ENCODE measurements at places on chromosomes 16 and 17. TPM values are rescaled to one million over a fixed set of nuclear protein-coding genes. Genes with fewer than 3 reads are reported as not detected.

The SEC14L1 gene
- total RNA-seq, result 27.6 TPM

The PERCC1 gene
- not detected for total RNA-seq

The METTL9 gene
- 142 TPM for total RNA-seq

The RNF157 gene
- 0.10 TPM for total RNA-seq

The HSPB9 gene
- not detected for total RNA-seq

The CDIP1 gene
- total RNA-seq, result 14.1 TPM

The MT4 gene
- not detected for total RNA-seq

The NACA2 gene
- total RNA-seq, result not detected

The ANKFY1 gene
- total RNA-seq, result 15.2 TPM

The SMG6 gene
- total RNA-seq, result 42.8 TPM

The RGS9 gene
- total RNA-seq, result 2.2 TPM

- peak; percentile 23 for DNase-seq
These were observed 673.6 kb downstream of the HS3ST4 start for GRCh38 chr16:26365161-26365940.

DNA sequence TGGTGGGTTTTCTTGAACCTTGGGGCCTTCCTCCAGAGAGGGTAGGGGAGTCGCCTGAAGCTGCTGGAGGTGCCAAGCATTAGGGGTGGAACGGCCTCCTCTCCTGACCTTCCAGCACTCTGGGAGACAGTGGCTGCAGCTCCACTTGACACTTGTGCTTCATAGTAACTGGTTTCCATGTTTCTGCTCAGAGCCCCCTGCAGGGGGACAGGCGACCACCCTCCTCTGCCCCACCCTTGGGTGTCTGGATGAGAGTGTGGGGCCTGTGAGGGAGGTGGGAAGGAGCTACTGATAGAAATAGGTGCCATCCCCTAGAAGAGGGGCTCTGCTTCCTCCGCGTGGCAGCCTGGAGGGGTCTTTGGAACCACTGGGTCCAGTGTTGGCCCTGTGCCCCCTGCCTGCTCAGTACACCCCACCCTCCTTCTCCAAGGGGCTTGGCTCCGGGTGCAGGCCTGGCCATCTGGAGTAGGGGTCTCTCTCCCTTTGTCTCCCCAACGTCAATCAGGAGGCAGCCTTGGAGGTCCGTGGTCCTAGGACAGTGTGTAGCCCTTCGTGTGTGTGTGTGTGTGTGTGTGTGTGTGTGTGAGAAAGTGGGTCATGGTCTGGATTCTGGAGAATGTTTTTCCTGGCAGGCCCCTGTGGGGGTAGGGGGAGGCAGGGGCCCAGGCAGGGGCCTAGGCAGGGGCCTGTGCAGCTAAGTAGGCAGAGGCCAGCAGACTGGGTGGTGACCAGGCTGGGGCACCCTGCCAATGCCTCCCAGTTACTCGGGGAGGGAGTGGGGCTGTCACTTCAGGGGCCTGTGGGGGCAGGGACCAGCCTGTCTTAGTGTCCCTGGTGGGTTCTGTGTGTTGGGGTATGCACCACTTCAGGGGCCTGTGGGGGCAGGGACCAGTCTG lies 4.9 kb downstream of the LASP1 start:
- DNase-seq, result no peak

- peak; percentile 68 for DNase-seq
These were observed 23.4 kb downstream of the WWOX start for GRCh38 chr16:78122774-78123315.

DNA sequence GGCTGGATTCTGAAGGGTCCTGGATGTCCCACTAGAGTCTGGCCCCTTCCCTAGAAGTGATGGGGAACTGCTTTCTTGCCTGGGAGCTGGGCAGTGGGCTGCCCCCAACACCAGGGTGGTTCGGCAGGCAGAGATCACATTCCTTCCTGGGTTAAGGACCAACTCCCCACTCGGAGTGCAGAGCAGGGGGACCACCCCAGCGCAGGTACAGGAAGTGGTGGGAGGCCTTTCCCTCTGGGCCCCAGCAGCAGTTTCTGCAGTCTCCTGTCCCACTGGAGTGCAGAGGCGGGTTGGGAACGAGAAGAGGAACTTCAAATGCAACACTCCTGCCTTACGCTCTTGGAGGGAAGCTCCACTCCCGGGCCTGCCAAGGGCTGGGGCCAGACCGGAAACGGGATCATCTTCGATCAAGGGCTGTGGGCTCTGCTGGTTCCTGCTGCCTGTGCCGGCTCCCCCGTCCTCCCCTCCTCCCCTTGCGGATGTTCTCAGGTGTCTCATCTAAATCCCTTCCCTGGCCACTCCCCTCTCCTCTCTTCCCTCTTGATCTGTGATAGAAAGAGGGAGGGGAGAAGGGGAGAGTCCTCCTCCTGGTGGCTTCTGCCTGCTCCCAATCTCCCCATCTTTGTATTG lies 9.0 kb upstream of the NGFR start:
- DNase-seq, result no peak

DNA sequence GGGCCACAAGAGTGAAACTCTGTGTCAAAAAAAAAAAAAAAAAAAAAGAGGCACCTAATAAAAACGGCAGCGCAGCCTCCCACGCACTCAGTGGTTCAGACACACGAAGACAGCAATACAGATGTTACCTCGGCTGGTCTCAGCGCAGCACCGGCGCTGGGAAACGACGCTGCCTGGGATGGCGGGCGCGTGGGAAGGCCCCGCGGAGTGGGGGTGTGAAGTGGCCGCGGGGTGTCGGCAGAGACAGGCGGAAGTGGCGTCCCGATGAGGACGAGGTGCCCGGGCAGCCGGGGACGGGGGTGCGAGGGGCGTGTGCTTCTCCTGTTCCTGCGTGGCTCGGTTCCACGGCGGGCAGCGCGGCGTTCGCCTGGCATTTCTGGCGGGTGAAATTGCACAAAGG lies 179.4 kb downstream of the BANP start:
- no peak for DNase-seq

DNA sequence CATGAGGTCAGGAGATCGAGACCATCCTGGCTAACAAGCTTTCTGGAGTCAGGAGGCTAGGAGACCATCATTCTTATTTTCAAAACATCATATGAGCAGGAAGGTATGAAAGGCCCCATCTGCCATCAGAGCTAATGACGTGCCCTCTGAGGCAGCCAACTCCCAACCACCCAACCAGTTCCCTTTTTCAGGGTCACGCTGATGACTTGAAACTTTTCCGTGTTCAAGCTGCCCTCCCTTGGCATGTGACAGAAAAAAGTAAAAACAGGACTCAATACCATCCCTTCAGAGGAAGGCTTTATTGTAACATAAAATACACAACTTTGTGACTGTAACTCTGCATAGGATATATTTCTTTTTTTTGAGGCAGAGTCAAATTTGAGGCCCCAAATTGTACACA lies 4.6 kb upstream of the GHDC start:
- no peak for DNase-seq

DNA sequence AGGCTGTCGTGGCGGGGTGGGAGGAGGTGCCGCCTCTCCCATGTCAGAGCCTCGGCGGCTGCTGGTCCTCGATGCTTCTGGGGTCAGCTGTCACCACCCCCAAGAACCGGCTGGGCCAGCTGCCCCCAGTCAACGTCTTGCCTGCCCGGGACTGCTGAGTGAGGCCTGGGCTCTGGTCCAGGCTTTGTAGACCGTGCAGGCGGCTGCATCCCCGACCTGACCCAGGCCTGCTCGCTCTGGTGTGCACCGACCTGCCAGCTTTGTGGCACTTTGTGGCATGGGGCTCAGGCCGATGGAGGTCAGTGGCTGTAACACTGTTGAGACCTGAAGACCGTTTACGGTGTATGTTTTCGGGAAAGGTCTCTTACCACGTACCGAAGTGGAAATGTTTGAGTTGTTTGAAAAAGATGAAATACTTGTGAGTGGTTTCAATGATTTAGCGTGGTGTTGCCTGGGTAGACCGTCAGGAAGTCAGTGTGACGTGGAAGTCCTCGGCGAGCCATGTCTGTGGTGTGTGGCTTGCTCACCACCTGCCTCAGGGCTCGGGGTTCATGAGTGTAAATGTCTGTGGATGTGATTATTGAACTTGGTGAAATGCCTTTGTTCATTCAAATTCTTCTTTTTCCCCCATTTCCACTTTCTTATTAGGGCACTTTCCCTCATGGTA lies 53.2 kb upstream of the ZNF750 start:
- DNase-seq, result no peak

GRCh38 chr17:37824534-37825485 lies 80.0 kb upstream of the HNF1B start:
- peak; percentile 97 for DNase-seq

GRCh38 chr17:82976982-82977488 lies 102.4 kb upstream of the METRNL start:
- no peak for DNase-seq

DNA sequence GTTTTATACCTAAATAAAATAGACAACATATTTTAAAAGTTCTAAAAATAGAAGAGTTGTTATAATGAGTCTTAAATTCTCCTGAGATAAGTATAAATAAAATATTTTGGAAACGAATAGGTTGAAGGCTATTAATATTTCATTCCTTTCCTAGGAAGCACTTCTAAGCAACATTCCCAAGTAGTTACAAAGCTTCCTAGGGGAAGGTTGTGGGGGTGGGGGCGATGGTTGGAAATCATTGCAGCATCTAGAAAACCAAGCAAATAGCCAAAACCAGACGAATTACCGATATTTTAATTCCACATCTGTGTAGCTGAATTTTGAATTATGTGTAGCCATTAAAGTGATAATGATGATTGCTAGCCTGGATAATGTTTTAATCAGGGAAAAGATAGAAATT lies 26.9 kb downstream of the PTRH2 start:
- no peak for DNase-seq

DNA sequence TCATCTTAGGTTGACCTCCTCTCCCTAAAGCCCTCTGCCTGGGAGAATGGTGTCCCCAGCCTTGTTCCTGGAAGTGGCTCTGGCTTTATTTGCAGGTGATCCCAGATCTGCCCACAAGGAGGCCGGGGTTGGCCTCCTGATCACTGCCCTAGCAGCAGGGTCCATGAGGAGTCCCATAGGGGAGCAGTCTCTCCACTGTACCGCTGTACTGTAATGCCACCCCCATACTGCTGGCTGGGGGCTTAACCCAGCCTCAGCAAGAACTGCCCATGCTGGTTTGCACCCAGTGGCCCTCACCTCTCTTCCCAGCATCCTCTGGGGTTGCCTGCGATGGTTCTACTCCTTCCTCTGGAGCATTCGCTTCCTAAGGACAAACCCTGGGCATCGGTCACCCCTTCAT lies 39.1 kb downstream of the PSME3IP1 start:
- DNase-seq, result peak; percentile 27

DNA sequence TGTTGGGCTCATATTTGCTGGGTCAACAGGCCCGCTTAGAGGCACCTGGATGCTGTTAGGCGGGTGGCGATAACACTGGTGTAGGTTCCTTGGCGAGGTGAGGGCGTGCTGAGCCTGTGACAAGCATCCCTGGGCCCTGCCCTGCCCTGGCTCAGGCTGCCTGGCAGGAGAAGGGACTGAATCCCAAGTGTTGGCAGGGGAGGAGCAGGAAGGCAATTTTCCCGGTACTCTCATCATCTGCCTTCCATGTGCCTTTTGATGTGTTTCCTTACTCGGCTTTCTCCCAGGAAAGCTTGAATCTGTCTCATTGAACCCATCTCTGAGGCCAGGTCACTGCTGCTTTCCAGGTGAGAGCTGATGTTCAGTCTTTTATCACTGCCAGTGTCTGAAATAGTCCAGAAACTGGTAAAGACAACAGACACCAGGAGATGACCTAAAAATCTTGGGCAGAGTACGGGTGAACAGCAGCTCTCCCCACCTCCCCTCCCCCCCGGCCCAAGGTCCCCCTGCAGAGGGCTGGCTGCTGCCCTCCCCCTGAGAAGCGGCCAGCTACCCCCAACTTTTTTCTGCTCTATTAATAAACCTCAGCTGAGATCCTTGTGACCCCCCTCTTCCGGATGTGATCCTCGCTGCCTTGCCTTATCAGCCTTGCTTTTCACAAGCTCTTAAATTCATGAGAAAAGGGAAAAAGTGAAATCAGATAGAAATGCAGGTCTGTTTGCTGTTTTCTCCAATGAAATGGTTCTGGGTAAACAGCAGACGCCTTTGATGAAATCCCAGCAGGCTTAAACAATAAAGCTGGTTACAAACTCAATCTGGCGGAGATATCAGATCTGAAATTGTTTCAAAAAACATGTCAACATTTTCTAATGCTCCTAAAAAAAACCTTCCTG lies 29.0 kb downstream of the RTN4RL1 start:
- no peak for DNase-seq

GRCh38 chr17:5948811-5949210 lies 121.4 kb upstream of the WSCD1 start:
- DNase-seq, result no peak

DNA sequence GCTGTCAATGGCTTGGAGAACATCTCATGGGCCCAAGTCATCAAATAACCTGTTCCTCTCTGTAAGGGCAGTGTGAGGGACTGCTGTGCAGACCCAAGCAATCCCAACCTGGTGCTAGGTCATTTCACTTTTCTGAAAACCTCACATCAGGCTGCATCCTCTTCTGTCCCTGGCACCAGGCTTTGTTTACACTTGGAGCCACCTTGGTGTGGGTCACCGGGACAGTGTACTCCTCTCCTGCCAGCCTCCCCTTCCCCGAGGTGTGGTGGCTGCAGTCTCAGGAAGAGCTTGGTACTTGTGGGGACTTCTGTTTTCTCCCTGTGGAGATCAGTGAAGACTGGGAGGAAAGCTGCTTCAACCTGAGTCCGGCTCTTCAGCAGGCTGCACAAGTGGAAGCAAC lies 12.4 kb downstream of the SLC7A6OS start:
- no peak for DNase-seq

GRCh38 chr17:36092230-36092629 lies 2.3 kb upstream of the CCL3 start:
- no peak for DNase-seq

- DNase-seq, result no peak
These were observed 23.1 kb downstream of the STAT5A start for GRCh38 chr17:42311240-42312034.

- no peak for DNase-seq
These were observed 52.1 kb downstream of the METRNL start for GRCh38 chr17:83131401-83132011.

- no peak for DNase-seq
These were observed 65.7 kb upstream of the METRNL start for GRCh38 chr17:83013779-83014117.

DNA sequence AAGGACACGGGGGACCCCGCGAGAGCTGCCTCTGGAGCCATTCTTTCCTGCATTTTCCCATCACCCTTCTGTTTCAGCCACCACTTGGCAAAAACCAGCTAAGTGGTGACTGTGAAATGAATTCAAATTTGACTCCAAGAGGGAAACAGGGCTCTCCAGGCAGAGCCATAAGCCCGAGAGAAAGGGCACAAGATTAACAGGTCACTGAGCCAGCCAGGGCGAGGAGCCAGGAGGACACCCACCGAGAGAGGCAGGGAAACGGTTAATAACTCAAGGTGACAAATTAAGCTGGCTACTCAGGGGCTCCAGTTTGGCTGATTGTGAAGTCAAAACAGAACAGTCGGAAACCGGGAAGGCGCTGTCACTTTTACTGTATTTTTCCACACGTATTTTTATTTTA lies 67.8 kb upstream of the SOX9 start:
- DNase-seq, result no peak

- peak; percentile 9 for DNase-seq
These were observed 130.3 kb downstream of the AXIN2 start for GRCh38 chr17:65431116-65431515.

Data from HT1080 (cell line).